ENCODE measurements at places on chromosomes 7 and 10. TPM values are rescaled to one million over a fixed set of nuclear protein-coding genes. Genes with fewer than 3 reads are reported as not detected.

ARHGEF35 gene
- 4.3 TPM for total RNA-seq

AKR1D1 gene
- total RNA-seq: not detected

CLDN12 gene
- total RNA-seq: 29.9 TPM

H2BK1 gene
- total RNA-seq: not detected

TRPV5 gene
- not detected for total RNA-seq

JCAD gene
- 18.3 TPM for total RNA-seq

ZNF503 gene
- 33.4 TPM for total RNA-seq

ITIH5 gene
- 18.3 TPM for total RNA-seq

GRCh38 chr7:47069385-47070076, 512.4 kb downstream of the TNS3 start:
- no peak for DNase-seq

DNA sequence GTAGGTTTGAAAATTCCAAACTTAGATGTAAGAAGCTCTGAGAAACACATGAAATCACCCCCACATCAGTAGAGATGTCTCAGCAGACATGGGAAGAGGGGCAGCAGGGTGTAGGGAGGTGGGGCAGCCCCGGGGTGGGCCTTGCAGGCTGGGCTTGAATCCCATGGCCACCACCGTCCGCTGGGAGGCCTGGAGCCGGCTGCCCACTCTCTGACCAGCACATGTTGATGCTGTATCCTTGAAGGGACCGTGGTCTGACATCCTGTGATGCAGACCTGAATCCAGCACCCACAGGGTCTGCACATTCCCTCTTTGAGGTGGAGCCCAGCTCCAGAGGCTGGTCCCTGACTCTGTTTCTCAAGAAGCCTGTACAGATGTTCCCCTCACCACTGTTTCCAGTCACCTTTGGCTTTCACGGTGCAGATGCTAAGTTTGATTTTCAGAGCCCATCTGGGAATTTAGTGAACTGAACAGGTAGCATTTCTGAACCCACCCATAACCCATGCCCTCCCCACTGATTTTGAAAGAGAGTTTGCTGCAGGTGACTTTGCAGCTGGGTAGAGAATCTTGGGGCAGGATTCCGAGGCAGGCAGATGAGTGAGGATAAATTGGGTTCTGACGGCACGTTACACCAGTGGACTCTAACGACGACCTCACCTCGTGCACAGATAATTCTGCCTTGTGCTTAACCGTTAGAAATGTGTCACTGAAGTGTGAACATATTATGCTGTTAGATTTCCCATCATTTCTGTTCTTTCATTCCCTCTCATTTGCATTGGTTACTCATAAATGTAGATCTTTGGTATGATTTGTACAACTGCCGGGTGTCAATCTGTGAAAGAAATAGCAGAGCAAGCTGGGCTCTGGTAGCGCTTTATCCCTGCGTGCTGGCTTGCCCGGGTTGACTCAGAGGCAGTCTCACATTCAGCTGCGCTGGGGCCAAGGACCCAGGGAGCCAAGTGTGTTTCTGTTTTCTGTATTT, 45.7 kb downstream of the IKZF1 start:
- no peak for DNase-seq

GRCh38 chr7:126979722-126980121, 273.0 kb downstream of the GRM8 start:
- DNase-seq: no peak

GRCh38 chr7:156234192-156234591, 406.4 kb upstream of the RNF32 start:
- no peak for DNase-seq

DNA sequence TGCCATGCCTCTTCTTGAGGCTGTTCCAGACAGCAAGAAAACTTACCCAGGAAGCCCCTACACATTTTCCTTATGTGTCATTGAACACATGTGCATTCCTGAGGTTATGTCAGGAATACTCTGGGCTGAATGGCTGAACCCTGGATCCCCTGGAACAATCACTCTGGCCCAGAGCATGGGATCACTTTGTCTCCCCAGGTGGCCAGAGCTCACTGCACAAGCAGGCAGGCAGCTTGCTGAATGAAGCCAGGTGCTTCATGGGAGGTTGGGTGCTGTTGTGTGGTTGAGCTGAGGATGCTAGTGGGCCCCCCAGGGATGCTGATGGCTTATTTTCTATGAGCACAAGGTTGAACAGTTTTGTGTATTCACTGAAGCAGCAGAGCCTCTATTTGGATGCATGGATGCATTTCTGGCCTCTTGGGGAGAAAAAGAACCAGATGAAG, 54.7 kb upstream of the NPTX2 start:
- no peak for DNase-seq

- no peak for DNase-seq
These were observed 25.1 kb downstream of the CUL1 start for GRCh38 chr7:148723846-148724245.

DNA sequence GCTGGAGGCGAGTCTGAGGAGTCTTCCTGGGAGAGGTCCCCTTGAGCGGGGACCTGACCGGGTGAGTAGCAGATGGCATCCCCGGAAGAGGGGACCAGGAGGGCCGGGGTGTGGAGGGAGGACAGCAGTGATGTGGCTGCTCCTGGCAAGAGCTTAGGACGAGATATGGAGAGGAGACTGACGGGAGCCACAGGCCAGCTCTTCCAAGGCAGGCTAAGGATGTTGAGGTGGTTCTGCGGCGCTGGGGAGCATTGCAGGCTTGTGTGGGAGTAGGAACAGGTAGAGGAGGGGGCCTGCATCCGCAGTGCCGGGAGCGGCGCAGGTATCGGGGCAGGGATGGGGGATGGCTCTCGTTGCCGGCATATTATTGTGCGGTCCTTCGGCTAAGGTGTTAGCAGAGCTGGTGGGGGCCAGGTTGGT, 76.7 kb upstream of the ANLN start:
- no peak for DNase-seq

DNA sequence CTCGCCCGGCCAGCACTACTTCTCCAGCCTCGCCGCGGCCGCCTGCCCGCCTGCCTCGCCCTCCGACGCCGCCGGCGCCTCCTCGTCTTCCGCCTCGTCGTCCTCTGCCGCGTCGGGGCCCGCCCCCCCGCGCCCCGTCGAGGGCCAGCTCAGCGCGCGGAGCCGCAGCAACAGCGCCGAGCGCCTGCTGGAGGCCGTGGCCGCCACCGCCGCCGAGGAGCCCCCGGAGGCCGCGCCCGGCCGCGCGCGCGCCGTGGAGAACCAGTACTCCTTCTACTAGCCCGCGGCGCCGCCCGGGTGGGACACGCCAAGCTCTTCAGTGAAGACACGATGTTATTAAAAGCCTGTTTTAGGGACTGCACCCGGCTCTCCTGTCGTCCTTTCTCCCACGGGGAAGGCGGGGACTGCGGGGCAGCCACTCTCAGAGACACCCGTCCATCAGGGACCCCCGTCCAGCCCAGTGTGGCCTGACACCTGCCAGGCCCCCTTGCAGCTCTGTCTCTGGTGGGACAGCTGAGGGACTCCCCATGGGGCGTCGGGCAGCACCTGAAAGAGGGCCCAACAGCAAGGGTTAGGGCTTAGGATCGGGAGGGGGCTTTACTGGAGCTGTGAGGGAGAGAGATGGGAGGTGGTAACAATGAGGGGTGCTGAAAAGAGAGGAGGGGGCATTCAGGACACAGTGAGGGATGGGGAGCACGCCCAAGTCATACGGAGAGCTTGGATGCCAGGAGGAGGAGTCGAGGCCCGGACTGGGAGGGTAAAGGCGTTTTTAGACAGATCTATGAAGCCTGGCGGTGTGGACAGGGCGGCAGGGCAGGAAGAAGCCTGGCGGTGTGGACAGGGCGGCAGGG, 34.7 kb downstream of the SPDYE6 start:
- no peak for DNase-seq

DNA sequence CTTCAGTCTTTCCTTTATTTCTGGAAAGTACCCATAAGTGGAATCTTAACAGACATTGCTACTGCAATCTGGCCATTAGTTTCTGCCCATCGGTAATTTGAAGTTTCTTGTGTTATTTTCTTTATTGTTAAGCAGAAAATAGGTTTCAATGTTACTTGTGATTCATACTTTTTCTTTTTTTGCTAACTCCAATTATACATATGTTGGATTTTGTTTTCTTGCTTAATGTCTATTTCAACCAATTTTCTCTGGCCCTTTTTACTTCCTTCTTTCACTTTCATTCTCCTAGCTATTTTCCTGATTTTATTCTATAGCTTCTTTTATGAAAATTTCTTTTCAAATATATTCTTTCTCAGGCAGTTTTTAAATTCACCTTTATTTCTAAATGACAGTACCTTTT, 457.4 kb downstream of the TCERG1L start:
- no peak for DNase-seq

DNA sequence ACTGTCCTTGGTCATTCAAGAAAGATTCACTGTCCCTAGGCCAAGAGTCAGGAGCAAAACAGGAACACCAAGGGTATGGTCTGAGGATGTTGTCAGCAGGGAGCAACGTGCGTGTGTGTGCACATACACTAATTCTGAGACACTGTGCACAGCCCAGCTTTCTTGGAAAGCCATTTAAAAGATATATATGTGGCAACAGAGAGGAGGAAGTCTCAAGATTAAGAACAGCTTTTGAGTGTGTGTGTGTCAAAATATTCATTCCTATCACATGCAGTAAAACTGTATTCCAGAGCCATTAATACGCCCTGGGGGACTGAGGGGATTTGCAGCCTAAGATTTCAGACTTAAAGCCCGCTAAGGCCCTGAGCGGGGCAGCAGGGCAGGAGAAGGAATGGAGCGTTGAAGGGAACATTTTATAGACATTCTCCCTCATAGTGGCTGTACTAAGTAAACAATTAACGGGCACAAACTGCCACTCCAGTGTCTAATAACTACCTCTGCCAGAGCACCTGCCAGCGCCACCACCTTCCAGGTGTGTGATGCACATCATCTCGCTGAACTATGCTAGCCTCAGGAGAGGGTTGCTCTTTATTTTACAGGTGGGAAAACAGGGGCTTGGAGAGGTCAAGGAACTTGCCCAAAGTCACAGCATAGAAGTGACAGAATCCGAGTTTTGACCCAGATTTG, 2.0 kb downstream of the NOD1 start:
- DNase-seq: no peak

DNA sequence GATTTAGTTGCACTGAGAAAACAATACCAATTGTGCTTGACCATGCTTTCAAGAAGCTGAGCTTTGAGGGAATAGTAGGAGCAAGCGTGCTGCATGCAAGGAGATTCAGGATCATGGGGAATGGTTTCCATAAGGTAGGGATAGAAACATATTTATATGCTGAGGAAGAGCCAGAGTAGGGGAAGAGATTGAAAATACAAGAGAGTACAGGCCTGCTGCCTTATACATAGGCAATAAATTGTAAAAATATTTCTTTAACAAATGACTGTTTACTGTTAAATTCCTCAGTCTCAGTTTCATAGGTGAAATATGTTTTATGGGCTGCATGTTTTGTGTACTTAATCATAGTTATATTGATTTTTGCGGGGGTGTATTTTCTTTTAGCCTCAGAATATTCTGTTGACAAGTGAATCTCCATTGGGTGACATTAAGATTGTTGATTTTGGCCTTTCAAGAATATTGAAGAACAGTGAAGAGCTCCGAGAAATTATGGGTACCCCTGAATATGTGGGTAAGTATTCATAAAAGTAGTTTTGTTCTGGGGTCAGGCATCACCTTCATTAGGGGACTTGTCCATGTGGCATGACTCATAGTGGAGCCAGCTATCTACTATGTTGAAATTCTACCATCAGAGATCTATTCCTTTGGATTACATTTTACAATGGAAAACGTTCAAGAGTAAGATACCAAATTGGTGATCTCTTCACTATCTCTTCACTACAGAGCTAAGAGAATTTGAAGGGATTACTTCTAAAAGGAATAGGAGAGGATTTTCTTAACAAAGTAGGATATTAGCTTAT, 36.5 kb downstream of the STK17A start:
- no peak for DNase-seq

- no peak for DNase-seq
These were observed 43.0 kb upstream of the RPA3 start for GRCh38 chr7:7761340-7761973.

DNA sequence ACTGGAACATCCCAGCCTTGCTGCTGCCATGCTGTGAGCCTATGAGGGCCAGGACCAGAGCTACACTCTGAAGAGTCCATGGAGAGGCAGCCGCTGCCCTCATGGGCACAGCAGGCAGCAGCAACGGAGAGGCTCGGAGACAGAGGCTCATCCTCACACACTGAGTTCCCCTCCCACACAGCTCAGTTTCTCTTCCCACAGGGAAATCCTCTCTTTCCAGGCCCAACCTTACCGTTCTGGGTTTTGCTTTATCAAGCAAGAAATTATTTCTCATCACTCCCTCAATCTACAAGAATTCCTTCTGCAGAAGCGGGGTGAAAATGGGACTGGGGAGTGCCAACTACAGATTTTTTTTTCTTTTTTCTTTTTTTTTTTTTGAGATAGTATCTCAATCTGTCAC, 36.6 kb downstream of the GOLGA7B start:
- no peak for DNase-seq

- no peak for DNase-seq
These were observed 41.7 kb upstream of the NRF1 start for GRCh38 chr7:129569811-129570215.

DNA sequence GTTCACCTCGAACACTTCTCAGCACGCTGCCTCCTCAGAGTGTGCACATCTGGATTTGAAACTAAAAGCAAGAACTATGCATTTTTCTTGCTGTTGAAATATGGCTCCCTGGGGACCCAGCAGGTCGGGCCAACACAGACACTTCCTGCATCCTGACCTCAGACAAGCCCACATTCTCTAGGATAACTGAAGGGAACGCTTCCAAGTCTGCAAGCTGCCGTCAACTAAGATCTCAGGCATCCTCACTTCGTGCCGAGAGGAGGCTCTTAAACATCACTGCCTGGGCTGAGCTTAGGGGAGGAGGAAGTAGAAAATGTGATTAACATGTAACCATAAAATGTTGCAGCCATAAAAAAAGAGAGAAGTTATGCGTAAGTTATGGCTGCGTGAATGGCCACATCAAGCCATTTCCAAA, 65.5 kb downstream of the PYROXD2 start:
- DNase-seq: peak; percentile 26

DNA sequence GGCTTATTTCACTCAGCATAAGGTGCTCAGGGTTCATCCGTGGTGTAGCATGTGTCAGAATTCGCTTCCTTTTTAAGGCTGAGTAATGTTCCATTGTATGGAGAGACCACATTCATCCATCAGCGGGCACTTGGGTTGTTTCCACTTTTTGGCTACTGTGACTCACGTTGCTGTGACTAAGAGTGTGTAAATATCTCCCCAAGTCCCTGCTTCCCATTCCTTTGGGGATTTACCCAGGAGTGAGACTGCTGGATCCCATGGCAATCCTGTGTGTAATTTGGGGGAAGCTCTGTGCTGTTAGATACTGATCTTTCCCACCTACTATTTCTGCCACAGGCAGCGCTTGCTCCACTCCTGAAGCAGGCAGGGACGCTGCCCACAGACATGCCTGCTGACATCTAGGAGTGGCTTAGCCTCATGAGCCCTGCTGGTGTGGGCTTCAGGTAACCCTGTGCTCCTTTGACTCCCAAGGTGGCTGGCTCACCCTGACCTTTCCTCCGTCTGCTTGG, 346.0 kb downstream of the FRMD4A start:
- no peak for DNase-seq

GRCh38 chr10:21146436-21146789, 249.3 kb upstream of the NEBL start:
- DNase-seq: no peak
